ENCODE measurements at places on chromosomes 4 and X.

GRCh38 chr4:133694416-133694815, 507.2 kb downstream of the PABPC4L start:
- no peak for DNase-seq

- no peak for DNase-seq
These were observed 439.2 kb downstream of the PCDH10 start for GRCh38 chr4:133588306-133588705.

GRCh38 chrX:133985967-133986683, 731 bp upstream of the GPC3 start:
- DNase-seq: no peak

- no peak for DNase-seq
These were observed 7.4 kb downstream of the BDH2 start for GRCh38 chr4:103092245-103092644.

DNA sequence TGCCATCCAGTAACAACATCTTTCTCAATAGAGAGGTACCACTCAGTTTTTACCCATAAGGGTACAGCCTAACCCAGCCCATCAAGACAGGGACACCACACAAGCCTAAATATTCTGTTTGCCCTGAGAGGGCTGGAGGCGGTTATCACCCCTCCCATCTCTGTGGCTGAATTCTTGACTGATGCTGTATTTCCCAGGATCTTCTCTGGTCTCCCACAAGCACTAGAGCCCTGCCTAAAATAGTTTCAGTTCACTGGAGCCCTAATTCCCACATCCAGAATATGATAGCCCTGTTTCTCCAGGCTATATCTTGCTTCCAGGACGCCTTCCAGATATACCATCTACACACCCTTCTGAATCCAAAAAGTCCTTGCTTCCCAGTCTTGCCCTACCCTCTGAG, 91.6 kb upstream of the NMU start:
- DNase-seq: no peak

DNA sequence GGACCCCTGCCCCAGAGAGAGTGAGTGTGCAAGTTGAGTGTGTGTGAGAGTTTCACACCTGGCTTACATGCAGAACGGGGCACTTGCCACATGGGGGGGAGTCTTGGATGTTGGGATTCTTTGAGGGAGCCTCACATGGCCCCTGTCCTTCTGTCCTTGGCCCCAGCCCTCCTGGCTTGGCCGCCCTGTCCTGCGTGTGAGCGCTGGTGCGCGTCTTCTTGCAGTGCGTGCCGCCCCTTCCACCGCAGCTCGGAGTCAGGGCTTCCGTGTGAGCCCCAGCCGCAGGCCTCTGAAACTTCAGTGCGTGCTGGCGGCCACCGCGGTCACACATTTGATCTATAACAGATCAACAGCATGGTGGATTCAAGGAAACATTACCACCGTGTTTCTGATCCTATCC, 30.1 kb upstream of the HGFAC start:
- peak; percentile 11 for DNase-seq

GRCh38 chrX:72705814-72706213, 8.3 kb downstream of the PHKA1 start:
- DNase-seq: no peak

DNA sequence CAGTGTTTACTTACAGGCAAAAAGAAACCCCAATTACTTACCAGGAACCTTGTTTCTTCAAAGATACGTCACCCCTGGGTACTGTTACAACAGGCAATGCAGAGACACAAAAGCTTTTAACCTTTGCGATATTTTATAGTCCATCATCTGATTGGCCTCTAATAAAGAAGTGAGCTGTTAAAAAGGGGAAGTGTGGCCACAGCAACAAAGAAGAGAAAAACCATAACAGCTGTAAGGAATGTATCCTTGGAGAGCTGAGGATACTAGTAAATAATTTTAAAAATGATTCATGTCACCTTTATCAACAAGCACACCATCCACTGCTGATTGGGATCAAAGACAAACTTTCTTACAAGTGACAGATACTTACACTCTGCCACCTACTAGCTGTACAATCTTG, 14.1 kb downstream of the GABRA4 start:
- no peak for DNase-seq

GRCh38 chr4:55973650-55974049, 24.9 kb downstream of the CEP135 start:
- no peak for DNase-seq

DNA sequence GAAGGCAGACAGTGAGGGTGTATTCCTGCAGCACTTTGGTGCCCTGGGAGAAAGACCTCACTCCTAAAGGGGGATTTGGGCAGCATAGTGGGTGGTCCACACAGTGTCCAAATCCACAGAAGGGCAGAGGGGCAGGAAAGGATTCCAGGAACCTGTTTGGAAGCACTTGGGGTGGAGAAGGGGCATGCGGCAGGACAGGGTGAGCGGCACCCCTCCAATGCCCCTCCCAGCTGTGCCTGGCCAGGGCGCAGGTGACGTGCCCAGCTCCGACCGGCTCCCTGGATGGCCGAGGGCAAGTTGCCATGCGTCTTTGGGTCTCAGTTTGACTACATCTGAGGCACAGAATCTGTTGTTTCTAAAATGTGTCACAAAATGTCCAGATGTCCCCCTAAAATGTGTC, 66.5 kb upstream of the HMX1 start:
- DNase-seq: no peak

GRCh38 chr4:4428966-4429875, 42.3 kb downstream of the NSG1 start:
- DNase-seq: no peak

DNA sequence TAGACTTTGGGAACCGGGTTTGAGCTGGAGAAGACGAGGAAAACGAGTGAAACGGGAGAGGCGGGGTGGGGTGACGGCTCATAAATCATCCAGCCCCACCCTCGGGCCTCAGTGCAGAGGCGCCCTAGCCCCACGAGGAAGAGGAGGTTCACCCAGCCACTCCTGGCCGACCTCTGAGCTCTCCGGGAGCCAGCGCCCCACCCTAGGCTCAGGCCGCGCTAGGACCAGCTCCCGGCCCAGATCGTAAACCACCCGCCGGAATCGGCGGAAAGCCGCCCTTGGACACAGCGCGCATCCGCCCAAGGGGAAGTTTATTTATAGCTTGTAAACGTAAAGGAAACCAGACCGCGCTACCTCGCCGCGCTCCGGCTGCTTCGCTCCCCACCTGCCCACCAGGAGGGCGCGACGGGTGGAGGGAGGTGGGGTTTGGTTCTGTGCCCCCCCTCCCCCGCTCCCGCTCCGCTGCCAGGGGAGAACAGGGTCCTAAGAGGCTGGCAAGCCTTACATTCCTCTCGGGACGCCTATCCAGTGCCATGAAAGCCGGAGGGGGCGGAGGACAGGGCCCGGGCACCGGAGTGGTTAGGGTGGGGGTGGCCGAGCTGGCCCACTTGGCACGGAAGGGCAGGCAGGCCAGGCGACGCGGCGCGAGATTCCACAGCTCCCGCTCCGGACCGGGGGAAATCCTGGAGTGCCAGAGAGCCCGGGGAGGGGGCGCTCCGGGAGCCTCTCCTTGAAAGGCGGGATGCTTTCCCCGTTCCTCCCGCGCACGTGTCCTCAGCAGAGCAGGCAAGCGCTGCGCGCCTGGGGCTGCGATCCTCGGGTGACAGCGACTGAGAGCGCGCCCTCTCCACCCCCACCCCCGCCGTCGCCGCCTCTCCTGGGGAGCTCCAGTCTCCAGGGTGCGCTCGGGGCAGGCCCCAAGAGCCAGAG, 84.2 kb downstream of the BCOR start:
- DNase-seq: peak; percentile 84

DNA sequence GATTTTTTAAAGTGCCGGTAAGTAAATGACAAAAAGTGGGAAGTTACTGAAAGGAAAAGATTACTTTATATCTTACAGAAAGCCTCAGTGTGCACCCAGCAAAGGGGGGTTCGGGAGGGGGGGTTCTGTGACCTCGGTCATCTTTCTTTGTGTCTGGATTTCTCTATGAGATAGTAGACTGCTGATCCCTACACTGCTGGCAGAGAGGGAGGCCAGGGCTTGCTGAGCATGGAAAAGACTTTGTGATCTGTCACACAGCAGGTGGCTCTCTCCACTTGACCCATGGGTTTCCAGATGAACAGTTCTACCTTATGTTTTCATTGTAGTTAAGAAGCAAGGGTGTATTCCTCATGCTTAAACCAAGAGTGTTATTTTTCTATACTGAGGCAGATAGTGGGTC, 475.6 kb downstream of the PCDH10 start:
- no peak for DNase-seq

DNA sequence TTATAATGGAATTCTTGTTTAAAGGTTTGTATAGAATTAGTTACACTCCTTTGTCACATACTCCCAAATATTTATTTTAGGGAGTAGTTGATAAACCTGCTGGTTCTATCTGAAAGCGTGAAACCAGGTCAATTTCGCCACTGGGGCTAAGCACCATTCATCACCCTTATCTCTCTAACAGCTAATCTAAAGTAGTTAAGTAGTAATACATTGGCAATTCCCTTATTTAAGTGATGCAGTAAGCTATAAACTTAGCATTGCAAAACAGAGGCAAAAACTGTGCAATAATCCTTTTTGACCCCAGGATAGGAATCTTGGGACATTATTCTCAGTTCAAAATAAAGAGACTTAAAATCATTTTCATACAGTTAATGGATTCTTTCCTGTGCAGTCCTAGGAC, 33.7 kb upstream of the PTPN13 start:
- DNase-seq: no peak

DNA sequence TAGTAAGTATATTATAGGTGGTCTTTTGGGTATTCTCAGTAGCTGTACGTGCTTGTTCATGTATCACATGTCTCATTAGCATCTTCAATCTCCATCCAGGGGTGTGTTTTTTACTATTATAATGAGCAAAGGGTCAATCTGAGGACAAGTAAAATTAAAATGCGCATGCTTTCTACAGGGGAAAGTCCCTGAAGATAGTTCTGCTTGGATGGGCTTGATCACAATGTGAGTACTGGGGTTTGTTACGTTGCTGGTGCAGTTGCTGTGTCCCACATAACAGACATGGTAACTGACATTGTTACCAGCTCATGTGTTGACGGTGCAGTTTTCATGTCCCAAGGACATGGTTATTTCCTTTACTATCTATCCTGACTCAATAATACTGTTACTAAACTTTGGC, 65.9 kb downstream of the UCHL1 start:
- no peak for DNase-seq

GRCh38 chrX:137401092-137401491, 164.8 kb upstream of the ZIC3 start:
- DNase-seq: no peak

All from femur (tissue), 1 donor.